ENCODE measurements at places on chromosomes 4 and X.

- no peak overlapping the region for H3K27ac ChIP-seq
- no peaks in the 10 kb centered on the region for H3K4me1 ChIP-seq
- H3K36me3 ChIP-seq, result no peaks in the 10 kb centered on the region
- no peak for DNase-seq
These were observed 39.0 kb downstream of the DGKK start for GRCh38 chrX:50431623-50432022.

GRCh38 chr4:20646287-20646686 is 54.0 kb upstream of the PACRGL start:
- H3K4me1 ChIP-seq, result no peaks in the 10 kb centered on the region
- no peaks in the 10 kb centered on the region for H3K36me3 ChIP-seq
- no peak overlapping the region for H3K27ac ChIP-seq
- no peaks in the 10 kb centered on the region for H3K27me3 ChIP-seq
- H3K4me3 ChIP-seq, result no peak overlapping the region

- no peak overlapping the region for H3K27ac ChIP-seq
- DNase-seq, result no peak
- no peaks in the 10 kb centered on the region for H3K4me1 ChIP-seq
These were observed 181.6 kb downstream of the PCDH7 start for GRCh38 chr4:30901461-30902451.

- H3K4me3 ChIP-seq, result no peak overlapping the region
- no peaks in the 10 kb centered on the region for H3K27me3 ChIP-seq
- H3K36me3 ChIP-seq, result no peaks in the 10 kb centered on the region
- DNase-seq, result no peak
These were observed 362.4 kb downstream of the PPP3CA start for GRCh38 chr4:100984901-100985300.

DNA sequence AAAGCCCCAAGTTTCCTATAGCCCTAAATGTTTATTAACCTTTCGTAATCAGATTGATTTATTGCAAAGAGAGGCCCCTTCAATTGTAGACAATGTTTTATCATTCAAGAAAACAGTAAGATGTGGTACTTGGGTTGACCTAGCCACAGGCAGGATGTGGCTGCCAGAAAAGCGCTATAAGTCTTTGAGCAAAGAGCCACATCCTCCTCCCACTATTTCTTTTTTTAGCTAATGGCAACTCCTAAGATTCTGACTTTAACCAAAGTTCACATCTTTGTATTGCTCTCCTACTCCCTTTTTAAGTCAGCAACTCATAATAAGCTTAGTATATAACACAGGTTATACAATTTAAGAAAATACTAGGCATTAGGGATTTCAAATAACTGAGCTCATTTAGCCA is 70.7 kb upstream of the PPP3CA start:
- no peaks in the 10 kb centered on the region for H3K4me1 ChIP-seq
- no peak overlapping the region for H3K27ac ChIP-seq
- DNase-seq, result no peak
- H3K27me3 ChIP-seq, result no peaks in the 10 kb centered on the region

- no peak overlapping the region for H3K4me3 ChIP-seq
- no peaks in the 10 kb centered on the region for H3K4me1 ChIP-seq
- no peaks in the 10 kb centered on the region for H3K27me3 ChIP-seq
- DNase-seq, result no peak
These were observed 143.0 kb upstream of the GNPDA2 start for GRCh38 chr4:44869222-44869882.

- no peak overlapping the region for H3K27ac ChIP-seq
- peaks cover 7% of the 10 kb centered on the region for H3K4me1 ChIP-seq
- no peak overlapping the region for H3K4me3 ChIP-seq
- H3K36me3 ChIP-seq, result no peaks in the 10 kb centered on the region
- no peaks in the 10 kb centered on the region for H3K27me3 ChIP-seq
These were observed 20.4 kb downstream of the FAM184B start for GRCh38 chr4:17761062-17761461.

GRCh38 chrX:3960952-3961351 is 247.5 kb upstream of the PRKX start:
- peaks cover 3% of the 10 kb centered on the region for H3K4me1 ChIP-seq
- no peaks in the 10 kb centered on the region for H3K27me3 ChIP-seq
- DNase-seq, result no peak
- no peak overlapping the region for H3K4me3 ChIP-seq

DNA sequence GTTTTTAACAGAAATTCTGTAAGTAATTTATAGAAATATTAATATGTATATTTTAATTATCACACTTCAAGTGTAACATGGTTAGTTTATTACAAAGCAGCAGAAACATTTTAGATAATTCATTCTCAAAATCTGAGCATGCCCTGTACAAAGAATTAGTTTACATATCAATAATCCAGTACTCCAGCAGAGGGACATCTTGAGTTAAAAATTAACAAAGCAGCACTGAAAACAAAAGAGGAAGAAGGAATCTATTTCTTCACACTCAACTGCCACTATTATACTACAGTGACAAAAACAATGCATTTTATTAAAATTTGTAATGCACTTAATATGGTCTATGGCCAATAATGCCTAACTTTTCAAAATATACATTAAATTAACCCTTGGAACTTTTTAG is 179.1 kb upstream of the KLHL4 start:
- H3K4me3 ChIP-seq, result no peak overlapping the region
- no peak overlapping the region for H3K27ac ChIP-seq
- H3K27me3 ChIP-seq, result no peaks in the 10 kb centered on the region
- H3K36me3 ChIP-seq, result no peaks in the 10 kb centered on the region
- H3K4me1 ChIP-seq, result no peaks in the 10 kb centered on the region

GRCh38 chr4:104870495-104871233 is 276.0 kb upstream of the TET2 start:
- no peak overlapping the region for H3K27ac ChIP-seq
- H3K4me1 ChIP-seq, result no peaks in the 10 kb centered on the region
- no peak for DNase-seq
- H3K4me3 ChIP-seq, result no peak overlapping the region
- no peaks in the 10 kb centered on the region for H3K27me3 ChIP-seq
- H3K36me3 ChIP-seq, result no peaks in the 10 kb centered on the region

- H3K27me3 ChIP-seq, result no peaks in the 10 kb centered on the region
- no peaks in the 10 kb centered on the region for H3K36me3 ChIP-seq
- H3K4me1 ChIP-seq, result no peaks in the 10 kb centered on the region
- H3K27ac ChIP-seq, result no peak overlapping the region
- DNase-seq, result no peak
- H3K4me3 ChIP-seq, result no peak overlapping the region
These were observed 84.3 kb downstream of the RRAGB start for GRCh38 chrX:55801811-55802210.

DNA sequence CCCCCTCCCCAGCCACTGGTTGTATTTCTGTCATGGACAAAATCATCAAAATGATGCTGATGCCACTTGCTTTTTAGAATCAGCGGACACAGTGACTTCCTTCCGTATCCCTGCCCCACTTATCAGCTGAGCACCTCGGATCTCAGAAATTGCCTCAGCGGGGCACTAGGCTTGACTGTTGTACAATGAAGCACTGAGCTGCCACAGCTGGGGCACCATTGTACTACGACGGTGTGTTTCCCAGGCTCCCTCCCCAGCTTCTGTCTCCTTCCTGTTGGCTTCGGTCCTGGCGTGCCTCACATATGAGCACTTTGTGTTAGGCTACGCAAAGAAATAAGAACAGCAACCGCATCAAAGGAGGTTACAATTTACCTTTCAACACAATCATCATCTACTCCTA is 82.4 kb downstream of the F11 start:
- no peak overlapping the region for H3K27ac ChIP-seq
- H3K4me3 ChIP-seq, result no peak overlapping the region
- DNase-seq, result no peak
- no peaks in the 10 kb centered on the region for H3K36me3 ChIP-seq
- peaks cover 5% of the 10 kb centered on the region for H3K4me1 ChIP-seq

GRCh38 chr4:30754021-30754420 is 33.9 kb downstream of the PCDH7 start:
- H3K27ac ChIP-seq, result no peak overlapping the region
- H3K36me3 ChIP-seq, result peaks cover 3% of the 10 kb centered on the region
- no peak overlapping the region for H3K4me3 ChIP-seq
- no peaks in the 10 kb centered on the region for H3K27me3 ChIP-seq
- no peak for DNase-seq

DNA sequence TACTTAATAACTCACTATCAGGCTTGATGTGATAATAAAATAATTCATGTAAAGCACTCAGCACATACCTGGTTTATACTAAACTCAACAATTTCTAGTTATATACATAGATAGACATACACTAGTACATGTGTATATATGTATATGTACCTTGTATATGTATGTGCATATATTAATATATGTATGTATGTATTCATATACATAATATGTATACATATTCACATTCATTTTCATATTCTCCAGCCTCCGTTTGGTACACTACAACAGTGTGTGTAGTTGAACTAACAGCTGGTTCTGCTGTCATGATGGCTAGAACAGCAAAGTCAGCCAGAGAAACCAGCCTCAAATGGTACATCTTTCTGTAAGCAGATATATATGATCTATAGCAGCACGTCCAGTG is 670.1 kb downstream of the RPA4 start:
- no peak overlapping the region for H3K27ac ChIP-seq
- H3K4me1 ChIP-seq, result no peaks in the 10 kb centered on the region
- H3K36me3 ChIP-seq, result no peaks in the 10 kb centered on the region
- DNase-seq, result no peak
- no peak overlapping the region for H3K4me3 ChIP-seq

- H3K4me3 ChIP-seq, result no peak overlapping the region
- no peaks in the 10 kb centered on the region for H3K27me3 ChIP-seq
- no peak for DNase-seq
- no peak overlapping the region for H3K27ac ChIP-seq
- no peaks in the 10 kb centered on the region for H3K36me3 ChIP-seq
These were observed 482.6 kb upstream of the GALNT7 start for GRCh38 chr4:172686021-172686420.

GRCh38 chr4:72326692-72327632 is 242.1 kb downstream of the ADAMTS3 start:
- H3K27ac ChIP-seq, result no peak overlapping the region
- no peaks in the 10 kb centered on the region for H3K4me1 ChIP-seq
- DNase-seq, result peak; percentile 89

DNA sequence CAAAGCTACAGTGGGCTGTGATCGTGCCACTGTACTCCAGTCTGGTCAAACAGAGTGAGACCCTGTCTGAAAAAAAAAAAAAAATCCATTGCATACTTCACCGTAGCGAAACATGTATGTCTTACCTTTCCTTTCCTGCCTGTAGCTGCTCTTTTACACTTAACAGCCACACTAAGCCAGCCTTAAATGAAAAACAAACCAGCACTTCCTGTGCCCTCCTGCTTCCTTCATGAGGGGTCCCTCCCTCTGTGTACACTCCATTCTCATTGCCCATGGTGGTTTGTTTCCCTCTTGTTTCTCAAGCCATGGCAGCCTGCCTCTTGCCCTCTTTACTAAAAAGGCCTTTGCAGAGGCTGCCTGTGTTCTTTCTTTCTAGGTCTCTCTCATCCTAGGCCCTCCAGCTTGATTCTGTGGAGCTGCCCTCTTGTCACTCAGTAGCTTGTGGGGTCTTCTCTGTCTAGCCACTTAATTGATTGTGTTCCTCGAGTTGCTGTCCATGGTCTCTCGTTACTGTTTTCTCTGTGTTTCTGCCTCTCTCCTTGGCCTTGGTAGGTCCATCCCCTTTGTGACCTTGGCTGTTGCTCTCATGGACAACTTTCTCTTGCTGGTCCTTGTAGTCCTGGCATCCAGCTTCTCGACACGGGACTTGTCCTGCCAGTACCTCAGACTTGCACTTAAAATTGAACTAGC is 52.1 kb upstream of the MSANTD1 start:
- DNase-seq, result no peak
- H3K36me3 ChIP-seq, result peaks cover 54% of the 10 kb centered on the region
- no peak overlapping the region for H3K27ac ChIP-seq
- no peak overlapping the region for H3K4me3 ChIP-seq
- H3K4me1 ChIP-seq, result no peaks in the 10 kb centered on the region
- H3K27me3 ChIP-seq, result no peaks in the 10 kb centered on the region

DNA sequence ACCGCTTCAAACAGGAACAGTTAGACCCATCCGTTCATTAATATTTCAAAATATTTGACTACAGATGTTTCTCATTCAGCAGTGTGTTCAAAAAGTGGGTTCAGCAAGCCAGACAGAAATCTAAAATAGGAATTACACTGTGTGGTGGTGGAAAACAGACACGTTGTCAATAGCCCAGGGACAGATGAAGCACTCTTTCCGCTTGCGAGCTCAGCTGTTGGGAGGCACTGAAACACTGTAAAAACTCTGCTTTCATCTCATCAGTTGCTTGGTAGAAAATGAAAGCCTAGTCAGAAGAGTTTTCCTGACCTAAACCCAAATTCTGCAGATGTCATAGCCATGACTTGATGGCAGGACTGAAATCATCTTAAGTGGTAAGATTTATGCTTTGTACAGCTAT is 38.5 kb downstream of the LRP2BP start:
- DNase-seq, result peak; percentile 2
- H3K36me3 ChIP-seq, result peaks cover 11% of the 10 kb centered on the region
- no peak overlapping the region for H3K4me3 ChIP-seq
- no peaks in the 10 kb centered on the region for H3K27me3 ChIP-seq

GRCh38 chr4:12144051-12144450 is 715.4 kb upstream of the HS3ST1 start:
- no peaks in the 10 kb centered on the region for H3K36me3 ChIP-seq
- DNase-seq, result no peak
- no peak overlapping the region for H3K27ac ChIP-seq
- no peaks in the 10 kb centered on the region for H3K27me3 ChIP-seq

DNA sequence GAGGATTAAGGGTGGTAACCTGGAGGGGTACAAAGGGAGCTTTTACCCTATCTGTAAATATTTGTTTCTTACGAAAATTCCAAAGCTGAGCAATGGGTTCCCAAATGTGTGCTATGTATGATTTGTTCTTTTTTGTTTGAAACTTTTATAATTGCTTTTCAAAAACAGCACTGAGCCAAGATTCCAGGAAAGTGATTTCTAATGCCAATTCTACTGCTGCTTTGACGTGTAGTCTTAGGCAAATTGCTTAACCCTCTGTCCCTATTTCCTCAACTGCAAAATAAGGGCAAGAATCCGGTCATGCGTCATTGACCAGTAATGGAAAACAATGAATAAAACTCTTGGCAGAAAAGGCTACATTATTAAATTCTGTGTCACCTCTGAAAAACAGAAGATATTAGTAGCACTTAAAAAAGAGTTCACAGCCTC is 454.7 kb downstream of the IL15 start:
- no peaks in the 10 kb centered on the region for H3K4me1 ChIP-seq
- no peak overlapping the region for H3K27ac ChIP-seq
- no peaks in the 10 kb centered on the region for H3K36me3 ChIP-seq
- no peaks in the 10 kb centered on the region for H3K27me3 ChIP-seq
- no peak overlapping the region for H3K4me3 ChIP-seq

- peaks cover 7% of the 10 kb centered on the region for H3K36me3 ChIP-seq
- H3K27me3 ChIP-seq, result peaks cover 32% of the 10 kb centered on the region
- H3K27ac ChIP-seq, result no peak overlapping the region
- H3K4me1 ChIP-seq, result peaks cover 93% of the 10 kb centered on the region
- no peak overlapping the region for H3K4me3 ChIP-seq
These were observed 25.2 kb upstream of the FGFR3 start for GRCh38 chr4:1767770-1768366.

All from spinal cord (tissue), 10 donors.